ENCODE measurements at places on chromosomes 5 and 9.

DNA sequence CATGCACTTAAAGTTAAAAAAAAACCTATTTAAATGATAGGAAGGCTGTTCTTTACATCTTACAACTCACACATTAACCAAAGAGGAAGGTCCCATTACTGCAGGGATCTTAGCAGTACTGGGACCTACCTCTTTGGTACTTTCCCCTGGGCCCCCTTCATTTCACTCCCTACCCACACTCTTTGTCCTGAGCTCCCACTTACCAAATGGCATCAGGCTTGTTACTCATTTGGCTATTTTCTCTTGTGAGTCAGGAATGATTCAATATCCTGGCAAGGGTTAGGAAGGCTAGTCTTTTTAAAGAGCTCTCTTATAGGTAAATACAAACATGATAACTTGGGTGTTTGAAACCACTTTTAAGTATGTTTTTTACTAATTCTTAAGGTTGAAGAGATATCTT is 117.4 kb upstream of the ELL2 start:
- DNase-seq = no peak

DNA sequence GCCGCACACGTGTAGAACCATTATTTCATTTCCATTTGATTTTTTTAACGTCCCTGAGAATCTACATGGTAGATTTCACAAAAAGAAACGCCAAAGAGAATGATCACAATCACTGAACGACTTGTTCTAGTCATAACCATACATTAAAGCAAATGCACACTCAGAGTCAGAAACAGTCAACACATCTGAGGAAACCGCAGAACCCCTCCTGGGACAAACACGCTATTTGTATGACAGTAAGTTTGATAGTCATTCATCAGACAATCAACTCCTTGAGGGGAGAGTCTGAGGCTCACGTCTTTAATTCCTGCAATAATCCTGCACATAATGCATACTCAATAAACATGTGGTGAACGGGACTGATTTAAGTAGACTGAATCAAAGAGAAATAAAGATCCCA is 129.2 kb downstream of the MED27 start:
- no peak for DNase-seq

GRCh38 chr5:84597904-84598303 is 213.2 kb upstream of the EDIL3 start:
- DNase-seq = no peak

- no peak for DNase-seq
Measured at GRCh38 chr5:93748875-93749397, 7.5 kb upstream of the POU5F2 start.

DNA sequence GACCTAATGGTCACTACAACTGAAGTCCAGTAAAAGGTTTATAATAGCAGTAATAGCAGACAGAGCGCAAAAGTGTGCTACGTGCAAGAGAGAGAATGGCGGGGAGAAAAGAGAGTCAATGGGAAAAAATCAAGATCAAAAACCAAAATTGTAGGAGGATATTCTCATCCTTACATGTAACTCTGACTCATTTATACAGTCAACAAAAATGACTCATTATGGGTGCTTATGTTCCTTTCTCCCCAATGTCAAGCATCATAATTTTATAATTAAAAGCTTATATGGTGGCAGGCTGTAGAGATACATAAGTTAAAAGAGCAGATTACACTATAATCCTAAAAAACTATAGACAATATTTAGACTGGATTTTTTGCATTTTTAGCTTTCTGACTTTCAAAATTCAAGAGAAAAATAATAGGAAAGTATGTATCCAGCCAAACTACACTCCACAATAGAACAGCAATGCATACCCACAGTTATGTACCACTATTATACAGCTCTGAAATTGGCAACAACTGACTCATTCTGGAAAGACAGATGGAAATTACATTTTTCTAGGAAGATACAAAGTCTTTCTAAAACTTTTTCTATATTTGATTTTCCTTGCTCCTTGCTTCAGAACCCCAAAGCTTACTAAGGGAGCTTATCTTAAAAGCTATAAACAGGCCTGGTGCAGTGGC is 78.4 kb downstream of the PLPP1 start:
- no peak for DNase-seq

DNA sequence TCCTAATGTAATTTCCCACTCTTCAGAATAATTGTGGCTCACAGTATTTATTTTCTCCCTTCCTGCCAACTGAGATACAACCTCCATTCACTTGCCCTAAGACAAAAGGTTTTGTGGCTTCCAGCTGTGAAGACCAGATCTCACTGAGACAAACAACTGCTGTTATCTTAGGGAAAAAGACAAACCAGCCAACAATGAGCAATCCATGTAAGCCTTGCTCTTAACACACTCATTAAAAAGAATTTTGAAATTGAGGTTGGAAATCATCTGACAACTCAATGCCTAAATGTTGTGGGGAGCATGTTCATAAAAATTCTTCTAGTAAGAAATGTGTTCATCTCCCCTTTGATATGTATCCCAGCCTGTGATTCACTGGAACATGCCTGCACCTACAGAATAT is 132.9 kb downstream of the ADAMTSL1 start:
- DNase-seq = no peak

DNA sequence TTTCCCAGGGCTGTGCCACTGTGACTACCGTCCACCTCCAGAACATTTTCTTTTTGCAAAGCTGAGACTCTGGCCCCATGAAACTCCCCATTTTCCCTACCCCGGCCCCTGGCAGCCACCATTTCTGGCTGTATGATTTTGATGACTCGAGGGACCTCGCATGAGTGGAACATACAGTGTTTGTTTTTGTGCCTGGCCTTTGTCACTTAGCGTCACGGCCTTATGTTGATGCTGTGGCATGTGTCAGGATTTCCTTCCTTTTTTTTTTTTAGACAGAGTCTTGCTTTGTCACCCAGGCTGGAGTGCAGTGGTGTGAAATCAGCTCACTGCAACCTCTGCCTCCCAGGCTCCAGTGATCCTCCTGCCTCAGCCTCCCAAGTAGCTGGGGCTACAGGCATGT is 42.7 kb downstream of the ASS1 start:
- DNase-seq = no peak

- no peak for DNase-seq
Measured at GRCh38 chr5:102955488-102955887, 164.4 kb downstream of the GIN1 start.

GRCh38 chr9:30815585-30815984 is 1568.9 kb upstream of the ACO1 start:
- no peak for DNase-seq

- DNase-seq = no peak
Measured at GRCh38 chr5:110507972-110508371, 218.5 kb downstream of the TMEM232 start.

DNA sequence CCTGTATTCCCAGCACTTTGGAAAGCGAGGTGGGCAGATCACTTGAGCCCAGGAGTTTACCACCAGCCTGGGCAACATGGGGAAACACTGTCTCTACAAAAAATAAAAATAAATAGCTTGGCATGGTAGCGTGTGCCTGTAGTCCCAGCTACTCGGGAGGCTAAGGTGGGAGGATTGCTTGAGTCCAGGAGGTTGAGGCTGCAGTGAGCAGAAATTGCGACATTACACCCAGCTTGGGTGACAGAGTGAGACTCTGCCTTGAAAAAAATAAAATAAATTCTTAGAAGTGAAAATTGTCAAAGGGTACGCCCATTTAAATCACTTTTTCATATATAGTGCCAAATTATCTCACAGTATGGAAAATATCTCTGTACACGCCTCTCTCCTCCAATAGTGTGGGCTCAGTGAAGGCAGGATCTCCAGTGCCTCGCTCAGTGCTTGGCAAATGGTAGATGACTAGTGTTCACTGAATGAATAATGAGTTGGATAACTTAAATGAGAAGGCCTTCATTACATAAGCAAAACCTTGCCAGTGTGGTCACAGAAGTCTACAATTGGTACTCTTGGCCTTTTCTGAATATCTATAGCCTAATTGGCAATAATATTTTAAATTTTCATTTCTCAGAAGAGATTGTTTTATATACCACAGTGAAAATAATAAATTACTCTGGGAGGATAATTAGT is 9.4 kb upstream of the CCL28 start:
- DNase-seq = no peak

DNA sequence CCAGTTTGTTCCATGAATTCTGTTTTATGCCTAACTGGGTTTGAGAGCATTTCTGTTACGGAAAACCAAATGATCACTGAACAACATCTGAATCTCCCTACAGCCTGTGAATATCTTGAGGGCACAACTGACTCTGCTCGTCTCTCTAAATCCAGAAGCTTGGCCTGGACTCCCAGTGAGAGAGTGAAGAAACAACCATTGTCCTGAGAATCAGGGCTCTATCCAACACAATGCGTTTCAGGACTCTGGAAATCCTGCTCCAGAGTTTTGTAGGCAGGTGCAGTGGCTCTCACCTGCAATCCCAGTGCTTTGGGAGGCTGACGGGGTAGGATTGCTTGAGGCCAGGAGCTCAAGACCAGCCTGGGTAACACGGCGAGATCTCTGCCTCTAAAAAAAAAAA is 7.8 kb upstream of the MVB12B start:
- no peak for DNase-seq

GRCh38 chr5:37962389-37962788 is 122.5 kb upstream of the GDNF start:
- no peak for DNase-seq

DNA sequence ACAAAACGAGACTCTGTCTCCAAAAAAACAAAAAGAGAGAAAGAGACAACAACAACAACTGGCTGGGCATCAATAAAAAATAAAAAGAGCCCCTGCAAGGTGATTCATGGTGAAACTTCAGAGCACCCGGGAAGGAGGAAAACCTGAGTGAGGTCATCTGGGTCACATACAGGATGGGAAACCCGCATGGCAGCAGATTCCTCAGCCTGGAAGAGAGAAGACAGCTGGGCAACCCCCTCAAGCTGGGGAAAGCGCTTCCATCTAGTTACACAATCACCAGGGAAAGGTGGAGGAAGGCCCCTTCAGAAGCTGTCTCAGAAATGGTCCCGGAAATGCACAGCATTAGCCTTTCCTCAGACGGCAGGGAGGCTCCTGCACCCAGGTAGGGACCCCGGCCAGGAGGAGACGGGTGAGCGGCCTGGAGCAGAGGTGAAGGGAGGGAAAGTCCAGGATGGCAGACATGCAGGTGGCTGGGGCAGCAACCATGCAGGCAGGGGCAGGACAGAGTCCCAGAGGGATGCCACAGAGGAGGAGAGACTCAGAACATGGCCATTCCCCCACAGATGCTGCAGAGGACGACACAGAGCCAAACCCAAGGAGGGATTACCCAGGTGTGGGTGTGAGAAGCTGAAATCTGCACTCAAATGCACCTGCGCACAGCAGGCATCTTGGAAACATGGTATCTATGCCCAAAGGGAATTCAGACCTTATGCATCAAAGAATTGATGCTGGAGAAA is 29.4 kb downstream of the CAMSAP1 start:
- no peak for DNase-seq

DNA sequence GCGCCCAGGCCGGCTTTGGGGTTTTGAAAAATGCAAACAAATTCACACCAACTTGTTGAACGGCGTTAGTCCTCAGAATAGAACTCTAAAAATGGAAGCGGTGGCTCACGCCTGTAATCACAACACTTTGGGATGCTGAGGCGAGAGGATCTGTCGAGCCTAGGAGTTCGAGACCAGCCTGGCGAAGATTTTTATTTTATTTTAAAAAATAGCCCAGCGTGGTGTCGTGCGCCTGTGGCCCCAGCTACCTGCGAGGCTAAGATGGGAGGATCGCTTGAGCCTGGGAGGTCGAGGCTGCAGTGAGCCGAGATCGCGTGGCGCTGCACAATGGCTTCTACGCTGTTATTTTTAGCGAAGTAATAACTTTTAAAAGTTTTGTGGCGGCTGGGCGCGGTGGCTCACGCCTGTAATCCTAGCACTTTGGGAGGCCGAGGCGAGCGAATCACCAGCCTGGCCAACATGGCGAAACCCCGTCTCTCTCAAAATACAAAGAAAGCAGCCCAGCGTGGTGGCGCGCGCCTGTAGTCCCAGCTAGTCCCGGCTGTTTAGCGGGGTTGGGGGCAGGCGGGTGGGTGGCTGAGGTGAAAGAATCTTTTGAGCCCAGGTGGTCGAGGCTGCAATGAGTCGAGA is 694 bp upstream of the PLIN2 start:
- no peak for DNase-seq

DNA sequence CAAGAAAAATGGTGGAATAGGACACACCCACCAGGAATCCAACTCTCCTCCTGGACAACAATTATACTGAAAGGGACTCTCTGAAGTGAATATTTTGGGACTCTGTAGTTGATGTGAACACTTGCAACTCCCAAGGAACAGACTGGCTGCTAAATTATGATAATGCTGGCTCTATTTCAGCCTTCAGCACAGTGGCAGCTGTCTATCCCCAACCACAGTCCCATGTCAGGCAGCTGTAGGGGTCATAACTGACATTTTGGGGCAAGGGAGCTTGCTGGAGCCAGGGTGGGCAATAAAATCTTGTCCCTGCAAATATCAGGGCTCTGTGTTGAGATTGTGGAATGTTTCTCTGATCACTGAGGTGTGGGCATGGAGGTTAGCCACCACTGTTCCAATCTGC is 14.2 kb downstream of the SPATA31E1 start:
- DNase-seq = no peak

DNA sequence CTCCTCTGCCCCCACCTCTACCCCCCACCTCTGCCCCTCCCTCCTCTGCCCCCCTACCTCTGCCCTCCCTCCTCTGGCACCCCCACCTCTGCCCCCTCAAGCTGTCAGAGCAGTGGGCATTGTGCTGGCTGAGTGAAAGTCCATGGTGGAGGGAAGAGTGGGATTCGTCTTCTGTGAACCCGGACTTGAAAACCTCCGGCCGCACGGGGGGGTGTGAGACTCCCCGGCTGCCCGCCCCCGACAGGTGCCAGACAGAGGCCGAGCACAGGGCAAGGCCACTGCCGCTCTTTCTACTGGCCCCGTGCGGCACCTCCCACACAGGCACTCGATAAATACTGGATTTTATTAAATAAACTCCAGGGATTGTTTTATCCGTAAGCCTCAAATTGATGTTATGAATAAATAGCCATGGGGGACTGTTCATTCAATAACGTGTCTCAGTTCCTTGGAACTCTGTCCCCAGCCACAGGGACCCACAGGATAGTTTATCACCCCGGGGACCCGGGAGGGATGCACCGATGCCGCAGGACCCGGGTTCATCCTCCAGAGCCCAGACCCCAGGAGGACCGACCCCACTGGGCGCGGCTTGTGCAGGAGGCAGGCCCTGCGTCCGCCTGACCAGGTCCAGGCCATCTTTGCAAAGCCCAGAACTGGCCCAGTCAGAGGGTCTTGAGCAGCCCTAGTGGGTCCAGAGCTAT is 2.6 kb upstream of the QRFP start:
- no peak for DNase-seq

DNA sequence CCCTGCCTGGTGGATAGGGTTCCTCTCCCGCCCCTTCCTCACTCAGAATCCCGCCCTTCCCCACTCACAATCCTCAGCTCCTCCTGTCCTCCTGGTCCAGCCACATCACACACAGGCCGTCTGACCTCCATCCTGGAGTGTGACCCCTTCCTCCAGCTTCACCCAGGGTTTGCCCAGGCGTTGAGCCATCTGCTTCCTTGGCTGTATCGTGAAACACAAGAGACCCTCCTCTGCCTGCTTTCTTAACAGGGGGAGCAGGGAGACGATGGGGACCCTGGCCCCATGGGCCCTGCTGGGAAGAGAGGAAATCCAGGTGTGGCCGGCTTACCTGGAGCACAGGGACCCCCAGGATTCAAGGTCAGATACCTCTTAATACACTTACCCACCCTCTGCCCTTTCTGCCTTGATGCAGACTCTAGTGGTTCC is 32.3 kb upstream of the ORM1 start:
- no peak for DNase-seq
